ENCODE measurements at places on chromosomes 13 and 19.
A peak's percentile ranks its signal among the peaks of the same experiment; 100 is the strongest.

GRCh38 chr19:13652810-13653590, 111.3 kb upstream of the MRI1 start:
- DNase-seq: no peak

GRCh38 chr13:88643233-88643632, 972.1 kb downstream of the SLITRK5 start:
- no peak for DNase-seq

GRCh38 chr19:47247308-47247990, 8.9 kb upstream of the CCDC9 start:
- DNase-seq: peak; percentile 87

DNA sequence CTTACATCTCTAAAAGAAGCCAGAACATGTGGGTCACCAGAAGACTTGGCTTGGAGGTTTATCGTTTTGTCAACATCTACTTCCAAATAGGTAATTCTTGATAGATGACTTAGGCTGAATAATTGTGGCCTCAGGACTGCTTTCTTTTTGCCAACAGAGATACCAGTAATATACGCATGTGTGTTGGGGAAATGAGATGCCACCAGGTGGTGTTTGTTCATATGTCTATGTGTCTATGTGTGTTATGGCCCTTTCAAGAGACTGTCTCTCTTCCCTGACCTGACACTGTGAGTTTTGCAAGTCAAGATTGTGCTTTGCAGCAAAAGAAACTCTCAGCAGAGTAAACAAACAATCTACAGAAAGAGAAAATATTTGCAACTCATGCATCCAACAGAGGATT, 31.6 kb upstream of the METTL21C start:
- no peak for DNase-seq

DNA sequence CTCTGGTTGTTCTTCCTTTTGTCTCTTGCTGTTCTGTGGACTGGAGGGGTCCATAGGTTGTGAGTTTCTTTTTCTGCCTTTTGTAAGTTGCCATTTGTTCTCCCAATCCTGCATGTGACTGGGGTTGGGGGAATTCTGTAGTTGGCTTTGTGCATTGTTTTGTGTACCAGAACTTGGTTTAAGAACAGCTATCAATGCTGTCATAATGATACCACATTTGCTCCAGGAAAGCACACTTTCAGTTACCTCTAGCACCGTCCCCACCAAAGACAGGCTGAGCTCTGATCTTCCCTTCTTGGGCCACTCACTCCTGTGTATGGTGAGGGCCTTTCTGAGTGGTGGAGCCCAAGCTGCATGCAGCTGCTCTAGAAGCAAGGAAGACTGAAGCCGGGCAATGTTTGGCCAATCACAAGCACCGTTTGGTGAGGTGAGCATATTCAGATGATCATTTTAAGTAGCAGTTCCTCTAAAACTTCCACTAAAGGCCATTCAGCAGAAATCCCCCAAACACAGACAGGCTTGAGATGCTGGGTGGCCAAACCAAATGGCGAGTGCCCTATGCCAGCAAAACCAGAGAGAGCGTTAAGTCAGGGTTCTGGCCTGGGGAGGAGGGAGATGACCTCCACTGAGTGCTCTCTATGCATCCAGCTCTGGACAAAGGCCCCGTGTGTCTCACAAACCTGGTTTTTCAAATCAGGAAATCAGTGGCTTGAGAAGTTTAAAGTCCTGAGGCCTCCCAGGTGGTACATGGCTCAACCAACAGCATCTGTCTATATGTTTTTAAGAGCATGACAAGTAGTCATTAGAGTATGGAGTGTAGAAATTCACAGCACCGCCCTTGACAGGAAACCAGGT, 120.7 kb upstream of the SPATA13 start:
- no peak for DNase-seq

DNA sequence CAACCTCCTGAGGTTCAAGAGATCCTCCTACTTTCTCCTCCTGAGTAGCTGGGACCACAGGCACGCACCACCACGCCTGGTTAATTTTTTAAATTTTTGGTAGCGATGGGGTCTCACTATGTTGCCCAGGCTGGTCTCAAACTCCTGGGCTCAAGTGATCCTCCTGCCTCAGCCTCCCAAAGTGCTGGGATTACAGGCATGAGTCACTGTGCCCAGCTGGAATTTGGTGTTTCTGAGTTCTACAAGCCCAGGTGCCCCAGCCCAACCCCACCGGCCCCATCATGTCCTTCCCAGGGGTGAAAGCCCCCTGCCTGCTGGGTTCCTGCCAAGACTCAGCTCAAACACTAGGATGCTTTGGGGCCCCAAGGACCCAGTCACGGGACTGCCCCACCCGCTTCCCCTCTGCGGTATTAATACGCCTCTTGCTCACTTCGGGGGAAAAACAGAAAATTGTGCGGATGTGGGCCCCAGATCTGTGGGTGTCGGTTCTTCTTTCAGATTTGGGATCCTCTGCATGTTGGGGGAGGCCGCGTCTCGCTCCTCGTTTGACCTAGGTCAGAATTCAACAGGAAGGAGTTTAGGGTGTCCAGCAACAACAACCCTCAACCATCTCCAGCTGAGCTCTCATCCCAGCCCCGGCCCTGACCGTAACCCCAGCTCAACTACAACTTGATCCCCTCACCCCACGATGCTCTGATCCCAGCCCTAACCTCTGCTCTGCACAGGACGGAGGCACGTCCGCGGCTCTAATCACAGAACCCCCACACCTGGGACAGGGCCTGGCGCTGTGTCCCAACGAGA, 3.7 kb upstream of the FCER2 start:
- no peak for DNase-seq

- no peak for DNase-seq
Observed at GRCh38 chr19:44803442-44804428, 5.2 kb upstream of the BCAM start.

GRCh38 chr13:98349731-98350305, 172.7 kb upstream of the RNF113B start:
- peak; percentile 40 for DNase-seq

Data from liver (tissue), 10 donors.